NCI-H510A (cell line): ENCODE measurements at places on chromosomes 5 and 9.

DNA sequence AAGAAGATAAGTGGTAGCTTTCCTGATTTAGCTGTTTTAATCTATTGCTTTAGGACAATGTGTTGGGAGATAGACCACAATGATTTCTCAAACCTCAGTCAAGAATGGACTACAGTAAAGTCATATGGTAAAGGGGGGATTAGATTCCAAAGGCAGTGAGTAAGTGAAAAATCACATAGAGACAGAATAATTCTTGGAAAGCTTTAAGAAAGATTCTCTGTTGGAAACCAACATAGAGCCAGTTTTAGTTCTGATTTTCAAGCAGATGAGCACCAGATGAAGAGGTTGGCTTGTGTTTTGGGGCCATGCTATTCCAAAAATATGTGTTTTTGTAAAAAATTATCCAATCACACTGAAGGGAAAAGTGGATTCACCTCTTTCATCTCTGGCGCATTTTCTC lies 256.8 kb upstream of the RPS23 start:
- DNase-seq, result no peak

DNA sequence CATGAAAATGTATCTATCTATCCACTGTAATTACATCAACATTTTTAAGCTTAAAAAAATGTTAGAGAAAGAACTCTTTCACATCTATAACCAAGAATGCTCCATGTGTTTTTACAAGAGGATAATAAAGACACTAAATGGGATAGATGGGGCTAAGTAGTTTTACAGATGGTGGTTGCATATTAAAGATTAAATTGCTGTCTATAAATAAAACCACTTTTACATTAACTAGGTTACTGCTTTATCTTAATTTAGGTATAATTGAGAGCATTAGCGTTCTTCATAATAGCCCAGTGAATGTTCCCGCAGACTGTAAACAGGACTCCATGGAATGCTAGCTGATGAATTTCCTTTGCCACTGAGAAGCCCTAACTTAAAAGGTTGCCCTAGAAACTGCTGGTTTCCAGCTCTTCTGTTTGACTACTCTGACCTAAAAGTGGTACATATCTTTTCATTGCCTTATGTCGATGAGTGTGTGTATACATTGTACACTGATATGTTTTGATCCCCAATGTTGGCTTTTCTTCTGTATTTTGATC lies 117.9 kb downstream of the SGCD start:
- DNase-seq, result no peak

- no peak for DNase-seq
Measured at GRCh38 chr5:125597338-125597737, 825.9 kb upstream of the GRAMD2B start.

- DNase-seq, result no peak
Measured at GRCh38 chr5:120108586-120109248, 355.4 kb upstream of the PRR16 start.

DNA sequence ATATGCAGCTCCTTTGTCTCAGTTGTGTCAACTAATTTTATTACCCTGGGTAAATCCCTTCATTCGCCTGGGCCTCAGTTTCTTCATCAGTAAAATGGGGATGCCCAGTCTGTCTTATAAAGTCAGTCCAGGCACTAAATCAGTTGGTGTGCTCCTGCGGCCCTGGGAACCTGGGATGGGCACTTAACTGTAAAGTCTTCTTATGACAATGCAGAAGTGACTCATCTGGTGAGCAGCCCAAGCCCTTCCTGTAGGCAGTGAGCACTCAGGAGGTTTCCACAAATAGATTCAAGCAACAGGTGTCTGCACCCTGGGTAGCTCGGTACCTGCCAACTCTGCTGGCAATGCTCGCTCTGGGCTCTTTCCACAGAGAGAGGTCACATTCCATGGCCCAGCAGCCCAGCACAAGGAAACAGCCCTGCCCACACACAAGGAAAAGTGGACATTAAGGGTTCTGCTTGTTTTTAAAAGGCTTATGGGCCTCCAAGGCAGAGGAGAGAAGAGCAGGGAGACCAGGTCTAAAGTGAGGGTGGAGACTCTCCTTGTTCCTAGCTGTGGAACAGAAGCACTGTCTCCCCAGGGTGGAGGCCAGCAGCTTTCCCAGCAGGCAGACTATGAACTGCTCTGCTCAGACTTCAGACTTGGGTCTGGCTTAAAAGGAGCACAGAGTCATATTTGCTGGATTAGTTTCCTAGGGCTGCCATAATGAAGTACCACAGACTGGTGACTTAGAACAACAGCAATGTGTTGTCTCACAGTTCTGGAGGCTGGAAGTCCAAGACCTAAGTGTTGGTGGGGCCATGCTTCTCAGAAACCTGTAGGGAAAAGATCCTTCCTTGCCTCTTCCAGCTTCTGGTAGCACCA lies 89.7 kb upstream of the ADRA1B start:
- DNase-seq, result no peak

GRCh38 chr5:79025054-79025472 lies 40.0 kb upstream of the ARSB start:
- peak; percentile 0 for DNase-seq
